ENCODE measurements at places on chromosomes 6 and 20.
A peak's percentile ranks its signal among the peaks of the same experiment; 100 is the strongest.

DNA sequence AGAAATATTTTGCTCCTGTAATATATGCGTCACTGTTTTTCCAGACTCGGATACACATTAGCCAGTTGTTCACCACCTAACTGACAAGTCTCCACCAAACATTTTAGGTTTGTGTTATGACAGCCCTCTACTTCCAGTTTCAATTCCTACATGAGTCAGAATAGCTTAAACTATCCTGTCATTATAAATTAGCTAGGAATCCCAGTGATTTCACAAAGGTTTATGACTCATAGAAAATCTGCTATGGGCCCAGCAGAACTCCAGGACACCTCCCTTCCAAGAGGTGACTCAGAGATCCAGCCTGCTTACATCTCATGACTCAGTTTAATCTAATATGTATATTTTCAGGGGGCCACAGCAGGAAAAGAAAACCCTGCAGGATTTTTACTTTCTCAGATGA lies 17.4 kb upstream of the PLCB4 start:
- no peak for DNase-seq

DNA sequence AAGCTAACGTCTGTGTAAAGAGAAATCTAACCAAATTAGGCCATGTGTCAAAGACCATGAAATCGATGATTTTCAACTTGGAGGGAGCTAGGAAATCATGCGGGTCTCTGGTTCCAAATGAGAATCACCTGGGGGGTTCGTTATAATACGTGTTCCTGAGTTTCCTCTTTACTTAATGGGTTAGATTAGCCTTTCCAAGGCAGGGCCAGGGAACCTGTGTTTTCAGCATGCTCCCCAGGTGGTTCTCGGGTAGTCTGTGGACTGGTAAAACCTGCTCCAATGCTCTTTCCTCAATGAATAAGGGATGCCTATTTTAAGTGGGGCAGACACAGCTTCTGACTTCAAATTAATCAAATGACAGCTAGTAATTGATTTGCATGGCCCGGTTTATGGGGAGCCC lies 965 bp upstream of the HLA-DOA start:
- no peak for DNase-seq

DNA sequence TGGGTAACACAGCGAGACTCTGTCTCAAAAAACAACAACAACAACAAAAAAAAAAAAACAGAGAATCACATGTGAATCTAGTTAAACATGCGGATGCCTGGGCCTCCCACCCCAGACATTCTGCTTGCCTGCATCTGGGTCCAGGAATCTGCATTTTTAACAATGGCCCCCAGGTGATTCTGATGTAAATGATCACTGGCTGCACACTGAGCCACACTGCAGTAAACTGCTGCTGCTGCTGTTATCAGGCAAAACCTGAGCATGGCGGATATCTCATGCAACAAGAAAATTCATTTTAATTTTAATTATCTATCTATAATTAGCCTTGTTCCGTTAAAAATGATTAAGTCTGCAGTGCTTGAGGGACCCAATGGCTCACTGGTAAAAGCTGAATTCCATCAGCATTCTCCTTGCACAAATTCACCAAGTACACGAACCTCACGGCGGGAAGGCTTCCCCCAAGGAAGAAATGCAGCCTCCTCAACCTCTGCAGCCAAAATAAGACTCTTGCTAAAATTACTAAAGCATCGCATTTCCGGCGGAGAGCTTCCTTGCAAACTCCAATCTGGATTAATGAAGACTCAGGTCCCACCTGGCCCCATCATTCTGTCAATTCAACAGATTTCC lies 81.6 kb upstream of the SNX9 start:
- no peak for DNase-seq

GRCh38 chr20:17749978-17750721 lies 50.4 kb downstream of the BANF2 start:
- DNase-seq, result no peak

GRCh38 chr20:31712112-31712553 lies 10.5 kb downstream of the BCL2L1 start:
- no peak for DNase-seq

GRCh38 chr6:106102034-106102433 lies 15.9 kb downstream of the PRDM1 start:
- no peak for DNase-seq

DNA sequence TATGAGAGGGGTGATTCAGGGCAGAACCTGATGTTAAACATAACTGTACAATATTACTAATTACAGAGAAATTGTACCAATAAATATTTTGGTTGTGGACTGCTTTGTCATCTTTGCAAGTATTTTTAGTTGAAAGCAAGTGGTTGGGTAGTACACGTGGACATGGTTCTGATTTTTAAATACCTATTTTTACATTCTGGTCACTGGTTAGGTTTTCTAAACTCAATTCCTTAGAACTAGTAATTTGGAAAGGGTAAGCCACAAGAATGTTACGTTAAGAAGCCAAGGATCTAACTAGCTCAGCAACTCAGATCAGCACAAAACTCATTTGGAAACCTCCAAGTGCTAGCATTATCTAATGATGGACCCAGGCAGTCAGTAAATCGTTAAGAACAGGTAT lies 2.7 kb downstream of the EPB41L2 start:
- no peak for DNase-seq

- peak; percentile 36 for DNase-seq
Observed at GRCh38 chr6:39947611-39948068, 13.4 kb upstream of the MOCS1 start.

GRCh38 chr6:65649392-65649791 lies 57.6 kb downstream of the EYS start:
- no peak for DNase-seq

DNA sequence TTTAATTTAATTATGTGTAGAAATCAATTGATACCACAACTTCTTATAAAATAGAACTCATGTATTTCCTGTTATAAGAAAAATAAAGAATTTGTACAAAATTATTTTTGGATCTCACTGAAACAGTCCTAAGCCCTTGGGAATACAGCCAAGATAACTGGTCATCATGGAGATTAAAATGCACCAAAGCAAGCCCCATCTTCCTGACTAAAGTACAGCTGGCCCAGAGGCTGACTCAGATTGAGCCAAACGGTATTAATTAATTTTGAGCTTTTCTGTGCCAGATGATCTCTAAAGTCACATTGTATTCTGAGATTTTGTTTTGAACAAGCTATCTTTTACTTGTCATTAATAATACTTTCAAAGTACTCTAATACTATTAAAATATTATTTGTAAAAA lies 978.5 kb downstream of the TBC1D32 start:
- DNase-seq, result no peak

DNA sequence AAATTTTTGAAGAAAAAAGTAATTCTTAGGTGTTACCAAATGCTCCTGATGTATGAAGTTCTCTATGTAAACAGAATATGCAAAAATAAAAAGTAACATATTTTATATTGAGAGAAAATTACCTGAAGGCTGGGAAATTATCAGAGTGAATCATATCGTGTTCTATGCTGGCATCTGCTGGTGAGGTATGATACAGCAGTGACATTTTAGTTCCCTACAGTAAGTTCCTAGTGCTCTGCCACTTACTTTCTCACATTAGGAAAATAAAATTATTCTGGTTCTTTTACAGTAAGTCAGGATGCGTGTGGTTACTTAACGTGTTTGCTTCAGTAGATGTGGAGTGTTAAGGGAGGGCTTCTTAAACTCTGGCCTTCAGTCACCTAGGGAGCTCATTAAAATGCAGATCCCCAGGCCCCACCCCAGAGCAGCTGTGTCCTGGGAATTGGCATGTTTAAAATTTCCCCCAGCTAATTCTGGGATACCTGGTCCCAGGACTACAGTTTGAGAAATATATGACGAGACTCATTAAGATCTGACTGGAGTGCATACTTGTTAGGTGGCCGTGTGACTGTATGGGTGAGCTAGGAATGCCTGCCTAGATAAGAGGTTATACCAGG lies 3.2 kb downstream of the ACTR5 start:
- no peak for DNase-seq

DNA sequence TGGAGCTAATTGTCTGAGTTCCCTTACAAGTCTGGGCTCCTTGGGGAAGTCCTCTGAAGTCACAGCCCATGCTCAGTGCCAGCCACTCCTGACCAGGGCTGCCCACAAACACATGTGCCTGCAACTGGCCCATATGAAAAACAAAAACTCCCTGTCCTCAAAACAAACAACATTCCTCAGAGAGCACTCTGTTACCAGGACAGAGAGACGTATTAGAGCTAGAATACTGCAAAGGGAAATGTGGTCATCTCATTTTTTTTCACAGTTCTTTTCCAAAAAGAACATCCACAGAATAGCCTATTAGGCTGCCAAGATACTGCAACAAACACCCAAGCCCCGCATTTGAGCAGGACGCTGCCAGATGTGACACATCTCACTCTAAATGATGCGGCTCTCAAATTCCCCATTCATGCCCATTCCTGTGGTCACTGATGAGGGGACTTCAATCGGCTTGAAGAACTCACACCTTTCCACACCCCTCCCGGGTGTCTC lies 71.1 kb downstream of the SLC22A23 start:
- DNase-seq, result no peak

GRCh38 chr6:100177956-100178355 lies 183.9 kb upstream of the MCHR2 start:
- DNase-seq, result no peak

GRCh38 chr6:154926366-154926765 lies 68.7 kb upstream of the TIAM2 start:
- DNase-seq, result no peak

- DNase-seq, result no peak
Observed at GRCh38 chr6:125074120-125074519, 79.5 kb upstream of the TPD52L1 start.

DNA sequence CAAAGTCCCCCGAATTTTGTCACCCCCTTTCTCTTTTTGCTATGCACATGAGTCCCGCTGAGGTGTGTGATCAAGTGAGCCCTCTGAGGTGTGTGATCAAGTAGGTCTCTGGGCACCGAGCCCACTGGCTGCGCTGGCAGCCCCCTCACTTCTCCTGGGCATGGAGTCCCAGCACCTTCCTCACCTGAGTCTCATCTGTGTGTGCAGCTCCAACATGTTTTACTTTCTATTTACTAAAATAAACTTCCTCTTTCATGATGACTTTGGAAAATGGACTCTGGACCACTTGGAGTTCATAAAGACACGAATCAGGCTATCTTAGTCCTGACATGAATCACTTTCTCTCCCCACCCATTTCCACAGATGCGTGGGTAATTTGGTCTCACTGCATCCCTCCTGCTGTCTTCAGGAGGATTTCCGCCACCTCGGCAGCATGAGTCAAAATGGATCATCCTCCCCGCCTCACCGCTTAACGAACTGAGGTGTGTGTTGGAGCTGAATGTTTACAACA lies 39.8 kb downstream of the PRDM1 start:
- DNase-seq, result no peak

DNA sequence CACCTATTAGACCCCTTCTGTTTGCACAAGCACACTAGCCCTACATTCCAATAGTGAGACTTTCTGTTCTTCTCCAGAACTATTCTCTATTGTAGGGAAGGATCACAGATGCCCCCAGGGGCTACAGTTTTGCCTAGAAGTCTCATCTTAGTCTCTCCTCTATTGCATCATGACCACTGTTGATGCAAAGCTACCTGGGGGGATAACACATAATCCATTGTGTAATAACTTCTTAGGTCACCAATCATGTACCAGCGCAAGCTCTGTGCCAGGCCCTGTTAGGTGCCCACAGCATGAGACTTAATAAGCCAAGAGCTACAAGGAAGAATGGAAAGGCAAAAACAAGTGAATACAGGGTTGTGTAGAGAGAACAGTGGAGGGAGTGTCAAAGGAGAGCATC lies 98.1 kb upstream of the TNFAIP3 start:
- no peak for DNase-seq

GRCh38 chr20:38724626-38725147 lies 401 bp downstream of the SLC32A1 start:
- DNase-seq, result no peak

- no peak for DNase-seq
Observed at GRCh38 chr6:78577585-78577984, 289.8 kb upstream of the IRAK1BP1 start.

DNA sequence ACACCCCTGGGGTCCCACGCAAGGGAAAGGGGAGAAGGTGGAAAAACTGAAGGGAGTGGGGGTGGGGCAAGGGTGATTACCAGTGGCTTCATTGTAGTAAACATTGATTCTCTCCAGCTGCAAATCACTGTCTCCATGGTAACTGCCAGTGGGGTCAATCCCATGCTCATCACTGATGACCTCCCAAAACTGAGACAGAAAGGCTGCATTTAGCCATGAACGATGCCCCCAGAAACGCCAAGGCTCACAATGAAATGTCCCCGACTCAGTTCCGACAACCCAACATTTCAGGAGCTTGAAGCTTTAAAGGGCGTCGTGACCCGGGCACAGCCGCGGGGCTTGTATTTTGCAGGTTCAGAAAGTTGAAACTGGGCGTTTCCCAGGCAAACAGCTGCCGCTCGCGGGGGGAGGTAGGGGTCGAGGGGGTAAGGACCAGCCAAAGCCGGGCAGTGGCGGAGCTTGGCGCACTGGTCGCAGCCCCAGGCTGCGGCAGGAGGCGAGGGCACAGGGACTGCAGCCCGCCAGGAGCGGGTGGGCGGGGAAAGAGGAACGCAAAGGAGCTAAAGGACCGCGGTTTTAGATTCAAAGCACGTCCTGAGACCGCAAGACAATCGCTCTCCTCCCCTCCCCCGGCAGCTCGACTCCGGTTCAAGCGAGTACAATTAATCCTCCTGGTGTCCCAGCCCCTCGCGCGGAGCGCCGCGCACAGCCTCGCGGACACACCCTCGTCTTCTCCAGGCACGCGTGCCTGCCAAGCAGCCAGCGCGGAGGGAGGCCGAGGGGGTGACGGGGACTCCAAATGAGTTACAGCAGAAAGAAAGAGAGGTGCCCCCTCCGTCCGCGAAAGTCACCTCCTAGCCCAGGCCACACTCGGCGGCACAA lies 731 bp downstream of the TUBB2B start:
- DNase-seq, result no peak

- no peak for DNase-seq
Observed at GRCh38 chr6:105313211-105313610, 89.7 kb downstream of the PREP start.

- no peak for DNase-seq
Observed at GRCh38 chr6:21263531-21264287, 329.8 kb upstream of the SOX4 start.

GRCh38 chr20:34871320-34871926 lies 1.2 kb downstream of the GGT7 start:
- no peak for DNase-seq

DNA sequence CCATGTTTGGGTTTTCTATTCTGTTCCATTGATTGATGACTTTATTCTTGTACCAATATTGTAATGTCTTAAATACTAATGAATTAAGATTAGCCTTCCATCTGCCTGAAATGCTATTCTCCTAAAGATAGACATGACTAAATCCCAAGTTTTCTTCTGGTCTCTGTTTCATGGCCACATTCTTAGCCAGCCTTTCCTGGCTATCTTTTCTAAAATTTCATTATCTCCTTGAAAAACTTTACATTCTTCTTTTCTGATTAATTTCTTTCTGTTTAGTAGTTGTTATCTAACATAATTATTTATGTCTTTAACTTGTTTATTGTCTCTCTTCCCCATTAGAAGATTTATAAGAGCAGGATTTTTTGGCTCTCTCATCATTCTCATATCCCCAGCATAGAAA lies 4.4 kb upstream of the PRIM2 start:
- no peak for DNase-seq

GRCh38 chr6:105619971-105620741 lies 217.3 kb upstream of the PREP start:
- DNase-seq, result no peak

GRCh38 chr6:117637770-117638169 lies 35.5 kb upstream of the GOPC start:
- DNase-seq, result no peak

GRCh38 chr20:58776109-58776508 lies 74.6 kb downstream of the GNAS-AS1 start:
- no peak for DNase-seq

Data from NT2/D1 (cell line).